ENCODE measurements at places on chromosomes 5 and 9.

- no peak for DNase-seq
Measured at GRCh38 chr5:156836846-156837245, 13.2 kb upstream of the PPP1R2B start.

DNA sequence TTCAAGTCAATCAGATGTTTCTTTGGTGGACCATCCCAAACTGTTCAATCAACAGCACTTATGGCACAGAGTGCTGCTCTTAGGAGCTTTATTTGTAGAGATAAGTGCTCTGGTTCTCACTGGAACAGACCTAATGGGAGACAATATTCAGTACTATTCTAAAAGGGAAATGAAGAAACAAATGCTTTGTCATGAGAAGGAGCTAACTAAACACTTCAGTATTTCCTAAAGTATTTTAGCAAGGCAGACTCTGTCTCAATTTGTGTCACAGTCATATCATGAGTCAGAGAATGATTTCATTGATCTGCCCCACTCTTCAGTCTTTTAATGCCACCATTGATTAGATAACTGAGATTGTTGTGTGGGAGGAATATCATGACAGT lies 175.3 kb downstream of the SLF1 start:
- no peak for DNase-seq

GRCh38 chr5:57334475-57334874 lies 148.1 kb downstream of the ACTBL2 start:
- DNase-seq: no peak

DNA sequence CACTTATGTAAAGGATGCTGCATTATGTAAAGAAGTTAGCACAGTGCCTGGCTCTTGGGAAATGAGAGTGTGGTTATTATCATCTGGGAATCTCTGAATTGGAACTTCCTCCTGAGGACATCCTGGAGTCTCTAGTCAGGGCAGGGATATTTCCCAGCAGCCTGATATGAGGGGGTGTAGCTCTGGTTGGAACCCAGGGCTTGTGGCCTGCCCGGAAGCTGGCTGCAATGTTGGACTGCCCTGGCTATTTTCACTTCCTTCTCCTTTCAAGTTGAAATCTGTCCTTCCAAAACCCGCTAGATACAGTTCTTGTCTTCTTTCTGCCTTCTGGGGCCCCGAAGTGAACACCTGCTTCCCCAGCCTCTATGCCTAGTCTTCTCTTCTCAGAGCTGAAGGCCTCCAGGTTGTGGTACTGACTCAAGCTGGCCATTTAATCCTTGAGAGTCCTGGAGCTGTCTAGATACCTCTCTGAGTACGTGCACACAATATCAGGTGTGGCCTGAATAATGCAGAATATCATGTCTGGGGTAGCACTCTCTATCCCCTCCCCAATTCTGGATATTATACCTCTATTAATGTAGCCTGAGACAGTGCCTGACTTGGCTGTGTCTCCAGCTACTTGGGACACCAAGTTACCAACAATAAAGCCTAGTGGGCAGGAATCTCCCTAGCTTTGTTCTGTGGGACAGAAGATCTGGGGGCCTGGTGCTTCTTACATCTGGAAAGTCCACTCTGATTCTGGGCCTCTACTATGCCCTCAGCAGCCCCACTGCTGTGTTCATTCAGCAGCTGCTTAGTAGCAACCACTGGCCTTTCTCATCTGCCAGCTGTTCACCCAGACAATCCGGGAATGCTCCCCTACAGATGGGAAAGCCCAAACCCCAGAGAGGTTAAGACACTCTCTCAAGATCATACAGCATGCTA lies 45.0 kb downstream of the SLC6A7 start:
- no peak for DNase-seq

DNA sequence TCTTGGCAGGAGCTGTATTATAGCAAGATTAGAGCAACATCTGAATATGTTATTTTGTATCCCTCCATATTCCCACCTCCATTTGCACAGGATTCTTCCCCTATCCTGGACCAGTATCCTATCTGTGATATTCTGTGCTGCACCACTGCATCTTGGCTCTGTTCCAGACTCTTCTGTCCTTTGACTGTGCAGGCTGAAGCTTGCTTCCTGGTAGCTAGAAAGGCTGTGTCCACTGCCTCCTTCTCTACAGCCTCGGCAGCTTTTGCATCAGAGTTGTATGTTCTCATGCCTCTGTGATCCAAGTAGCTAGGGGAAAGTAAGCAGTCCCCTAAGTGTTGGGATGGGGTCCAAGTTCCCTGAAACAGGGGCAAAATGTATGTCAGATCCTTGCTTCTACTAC lies 104.1 kb downstream of the GAS1 start:
- DNase-seq: no peak

GRCh38 chr9:136299541-136299940 lies 4.4 kb downstream of the CCDC187 start:
- DNase-seq: no peak

GRCh38 chr9:105299190-105299854 lies 54.9 kb downstream of the SLC44A1 start:
- no peak for DNase-seq

DNA sequence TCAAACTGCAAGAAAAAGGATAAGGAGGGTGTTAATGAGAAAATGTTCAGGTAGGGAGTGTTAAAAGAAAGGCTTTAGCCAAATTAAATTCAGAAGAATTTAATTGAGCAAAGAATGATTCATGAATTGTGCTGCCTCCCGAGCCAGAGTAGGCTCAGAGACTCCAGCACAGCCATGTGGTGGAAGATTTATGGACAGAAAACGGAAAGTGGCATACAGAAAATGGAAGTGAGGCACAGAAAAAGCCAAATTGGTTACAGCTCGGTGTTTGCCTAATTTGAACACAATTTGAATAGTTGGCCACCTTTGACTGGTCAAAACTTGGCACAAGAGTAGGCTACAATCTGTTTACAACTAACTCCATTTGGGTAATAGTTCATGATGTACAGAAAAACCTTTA lies 9.6 kb upstream of the SLC30A5 start:
- no peak for DNase-seq

DNA sequence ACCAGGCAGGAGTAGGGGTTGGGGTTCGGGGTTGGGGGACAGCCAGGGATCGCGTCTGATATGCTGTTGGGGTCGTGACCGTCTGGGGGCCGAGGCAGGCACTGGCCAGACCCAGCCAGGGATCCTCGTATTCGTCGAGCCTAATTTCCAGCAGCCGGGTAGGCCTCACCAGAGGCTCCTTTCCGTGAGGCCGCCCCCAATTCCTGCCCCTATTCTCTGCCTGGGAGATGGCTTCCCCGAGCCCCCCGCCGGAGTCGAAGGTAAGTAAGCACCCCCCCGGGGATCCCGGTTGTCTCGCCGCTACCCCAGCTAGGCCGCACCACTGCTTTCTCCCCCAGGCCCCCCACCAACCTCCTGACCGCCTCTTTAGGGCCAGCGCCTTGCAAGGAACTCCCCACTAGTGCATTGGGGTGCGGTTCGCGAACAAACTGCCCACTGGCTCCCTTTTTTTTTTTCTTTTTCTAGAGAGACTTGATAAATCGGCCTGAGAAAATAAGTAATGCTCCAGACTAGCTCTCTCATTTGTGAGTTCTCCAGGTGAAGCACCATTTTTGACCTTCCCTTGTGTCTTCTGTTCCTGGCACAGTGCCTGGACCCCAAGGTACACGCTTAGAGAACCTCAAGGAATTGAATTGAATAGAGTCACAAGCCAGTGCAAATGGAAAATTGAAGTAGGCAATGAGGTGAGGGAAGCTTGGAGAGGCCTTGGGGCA lies 435 bp downstream of the ZNF189 start:
- no peak for DNase-seq

GRCh38 chr9:115717711-115718173 lies 435.8 kb upstream of the PAPPA start:
- DNase-seq: no peak

- DNase-seq: no peak
Measured at GRCh38 chr5:42940853-42941252, 99.3 kb downstream of the ANXA2R start.

- no peak for DNase-seq
Measured at GRCh38 chr9:16870596-16871335, at the start of gene BNC2. BNC2 (minus strand) TSS chr9:16870670; CDS start chr9:16870648, 22 bp downstream.

DNA sequence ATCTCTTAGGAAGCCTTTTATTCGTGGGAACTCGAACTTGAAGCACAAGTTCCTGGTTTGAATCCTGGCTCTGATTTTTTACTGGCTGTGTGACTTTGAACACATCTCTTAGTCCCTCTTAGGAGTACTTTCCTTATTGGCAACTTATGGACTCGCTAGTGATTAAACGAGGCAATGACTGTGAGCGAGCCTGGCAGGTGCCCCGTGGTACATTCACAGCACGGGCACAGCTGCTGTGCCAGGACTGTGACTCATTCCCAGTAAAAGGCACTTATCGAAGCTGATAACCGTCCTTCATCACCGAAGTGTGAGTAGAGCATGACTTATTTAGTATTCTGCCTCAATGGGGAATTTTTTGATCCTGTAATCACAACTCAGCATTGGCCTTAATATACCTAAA lies 22.7 kb downstream of the CFAP90 start:
- no peak for DNase-seq

GRCh38 chr5:109483395-109483971 lies 73.7 kb upstream of the PJA2 start:
- no peak for DNase-seq

GRCh38 chr5:96384353-96384752 lies 48.7 kb downstream of the PCSK1 start:
- DNase-seq: no peak

- DNase-seq: no peak
Measured at GRCh38 chr5:97501286-97501964, 318.4 kb upstream of the RIOK2 start.

DNA sequence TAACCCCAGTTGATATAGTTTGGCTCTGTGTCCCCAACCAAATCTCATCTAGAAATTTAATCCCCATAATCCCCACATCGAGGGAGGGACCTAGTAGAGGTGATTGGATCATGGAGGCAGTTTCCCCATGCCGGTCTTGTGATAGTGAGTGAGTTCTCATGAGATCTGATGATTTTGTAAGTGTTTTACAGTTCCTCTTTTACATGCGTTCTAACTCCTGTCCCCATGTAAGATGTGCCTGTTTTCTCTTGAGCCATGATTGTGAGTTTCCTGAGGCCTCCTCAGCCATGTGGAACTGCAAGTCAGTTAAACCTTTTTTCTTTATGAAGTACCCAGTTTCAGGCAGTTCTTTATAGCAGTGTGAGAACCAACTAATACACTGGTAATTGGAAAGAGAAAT lies 73.6 kb downstream of the CDH12 start:
- no peak for DNase-seq

DNA sequence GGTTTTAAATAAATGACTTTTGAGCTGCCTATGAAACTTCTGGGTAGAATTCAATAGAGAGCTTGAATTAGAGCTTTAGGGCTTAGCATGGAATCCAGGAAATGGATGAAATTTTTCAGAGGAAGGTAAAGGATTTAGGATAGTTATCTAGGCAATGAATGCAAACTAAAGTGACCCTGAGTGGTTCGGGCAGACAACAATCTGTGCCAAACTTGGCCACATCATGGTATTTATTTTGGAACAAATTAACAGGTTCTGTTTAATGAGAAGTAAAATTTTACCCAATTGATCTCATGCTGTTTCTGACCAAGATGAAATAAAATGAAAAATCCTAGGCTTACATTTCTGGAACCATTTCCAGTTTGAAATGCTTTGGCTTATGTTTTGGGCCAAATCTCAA lies 934.4 kb downstream of the MAT2B start:
- DNase-seq: no peak

- no peak for DNase-seq
Measured at GRCh38 chr5:139246394-139246793, 47.1 kb upstream of the MATR3 start.

DNA sequence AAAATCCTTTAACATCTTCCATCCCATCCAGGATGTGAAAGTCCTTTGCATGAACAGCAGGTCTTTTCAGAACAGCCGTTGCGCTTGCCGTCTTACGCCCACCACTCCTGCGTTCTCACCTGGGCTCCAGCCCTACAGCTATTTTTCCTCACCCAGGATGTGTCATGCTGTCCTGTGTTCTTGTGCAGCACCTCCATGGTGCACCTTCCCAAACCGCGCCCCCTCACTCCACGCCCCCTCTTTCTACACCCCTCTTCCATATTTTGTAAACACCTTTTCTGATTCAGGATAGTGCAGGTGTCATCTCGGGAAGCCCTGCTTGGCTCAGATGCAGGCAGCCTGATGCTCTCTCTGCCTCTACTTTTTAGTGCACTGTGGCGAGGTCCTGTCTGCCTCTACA lies 18.4 kb downstream of the CAMK4 start:
- DNase-seq: no peak

DNA sequence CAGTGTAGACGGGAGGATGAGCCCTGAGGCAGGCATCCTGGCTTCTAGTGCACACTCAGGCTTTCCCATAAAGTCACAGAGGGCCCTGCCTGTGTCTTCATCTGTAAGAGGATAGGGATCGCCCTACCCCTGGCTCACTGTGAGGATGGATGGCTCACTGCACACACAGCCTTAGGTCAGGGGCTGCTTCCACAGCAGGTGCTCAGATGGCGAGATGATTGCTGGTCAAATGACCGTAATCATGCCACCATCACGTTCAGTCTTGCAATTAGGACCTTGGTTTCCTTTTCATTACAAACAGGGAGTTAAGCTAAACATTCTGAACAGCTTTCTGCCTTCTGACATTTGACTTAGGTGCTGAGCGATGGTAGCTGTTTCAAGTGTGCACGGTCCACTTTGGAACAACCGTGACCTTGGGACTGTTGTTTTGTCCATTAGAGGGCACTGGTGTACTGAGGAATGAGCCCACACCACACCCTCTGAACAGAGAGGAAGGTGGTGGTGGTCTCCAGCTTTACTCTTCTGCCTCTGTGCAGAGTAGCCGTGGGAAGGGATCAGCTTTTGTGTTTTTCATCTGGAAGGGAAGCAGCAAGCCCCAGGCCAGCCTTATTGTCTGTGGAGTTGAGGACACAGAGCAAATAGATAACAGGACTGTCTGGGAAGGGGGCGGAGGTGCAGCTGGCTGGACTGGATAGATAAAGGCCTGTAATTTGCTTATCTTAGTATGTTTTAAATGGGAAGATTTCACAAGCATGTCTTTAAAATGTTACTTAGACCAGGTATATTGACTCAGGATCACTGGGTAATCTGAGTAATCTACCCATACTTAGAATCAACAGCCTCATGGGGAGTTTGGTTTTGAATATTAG lies 183.1 kb downstream of the TRIO start:
- DNase-seq: no peak

GRCh38 chr5:154654486-154655371 lies 100.4 kb upstream of the LARP1 start:
- DNase-seq: no peak

DNA sequence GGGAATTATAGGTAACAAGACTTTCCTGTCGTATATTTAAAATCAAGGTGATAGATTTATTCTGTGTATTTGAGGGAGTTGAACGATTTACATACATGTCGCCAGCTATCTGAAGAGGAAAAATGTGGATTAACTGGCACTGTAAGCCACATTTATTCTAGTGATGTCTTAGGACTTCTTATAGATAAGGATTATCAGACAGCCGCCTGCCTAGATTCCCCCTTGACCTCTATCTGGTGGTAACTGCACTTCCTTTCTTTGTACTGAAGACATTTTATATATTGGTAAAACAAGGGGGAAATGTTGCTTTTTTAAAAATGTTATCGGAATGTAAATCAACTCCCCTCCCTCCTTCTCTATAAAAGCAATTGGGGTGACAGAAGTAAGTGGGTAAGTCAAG lies 39.3 kb upstream of the F2RL2 start:
- no peak for DNase-seq

GRCh38 chr5:168747987-168748777 lies 169.0 kb upstream of the PANK3 start:
- DNase-seq: no peak

Measured in cortex of kidney (tissue), 1 donor.